Esophagus squamous epithelium (tissue), 5 donors: ENCODE measurements at places on chromosomes 4 and X. TPM values are rescaled to one million over a fixed set of nuclear protein-coding genes. Genes with fewer than 3 reads are reported as not detected.

GRCh38 chrX:88425739-88426138 lies 321.3 kb upstream of the CPXCR1 start:
- H3K4me3 ChIP-seq = no peak overlapping the region
- H3K27ac ChIP-seq = no peak overlapping the region
- DNase-seq = no peak
- no peaks in the 10 kb centered on the region for H3K27me3 ChIP-seq
- no peaks in the 10 kb centered on the region for H3K4me1 ChIP-seq
- no peaks in the 10 kb centered on the region for H3K36me3 ChIP-seq

- H3K27me3 ChIP-seq = no peaks in the 10 kb centered on the region
- H3K36me3 ChIP-seq = no peaks in the 10 kb centered on the region
- DNase-seq = no peak
- no peak overlapping the region for H3K4me3 ChIP-seq
These were observed 5.5 kb upstream of the ING2 start for GRCh38 chr4:183499389-183499788.

GRCh38 chrX:15870310-15870709 lies 15.7 kb upstream of the AP1S2 start:
- H3K4me3 ChIP-seq = no peak overlapping the region
- DNase-seq = no peak
- no peaks in the 10 kb centered on the region for H3K4me1 ChIP-seq
- no peaks in the 10 kb centered on the region for H3K27me3 ChIP-seq
- no peaks in the 10 kb centered on the region for H3K36me3 ChIP-seq
- no peak overlapping the region for H3K27ac ChIP-seq

GRCh38 chr4:140092094-140092851 lies 61.7 kb downstream of the MAML3 start:
- no peak for DNase-seq
- peak overlapping the region; percentile 63 for H3K4me3 ChIP-seq
- no peaks in the 10 kb centered on the region for H3K27me3 ChIP-seq
- H3K4me1 ChIP-seq = peaks cover 26% of the 10 kb centered on the region
- peak overlapping the region; percentile 50 for H3K27ac ChIP-seq
- no peaks in the 10 kb centered on the region for H3K36me3 ChIP-seq

DNA sequence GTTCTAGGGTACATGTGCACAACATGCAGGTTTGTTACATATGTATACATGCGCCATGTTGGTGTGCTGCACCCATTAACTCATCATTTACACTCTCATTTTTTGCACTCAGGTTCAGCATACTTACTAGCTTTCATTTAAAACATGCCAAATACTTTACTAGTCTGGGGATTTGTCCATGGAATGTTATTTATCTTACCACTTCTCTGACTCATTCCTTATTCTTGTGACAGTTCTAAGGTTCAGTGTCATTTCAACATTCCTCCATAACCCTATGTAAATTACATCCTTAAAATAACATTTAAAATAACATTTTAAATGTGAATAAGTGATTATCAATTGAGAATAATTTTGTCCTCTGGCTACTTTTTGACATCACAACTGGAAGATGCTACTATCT lies 19.5 kb upstream of the SYTL5 start:
- no peak overlapping the region for H3K27ac ChIP-seq
- no peaks in the 10 kb centered on the region for H3K36me3 ChIP-seq

- H3K36me3 ChIP-seq = no peaks in the 10 kb centered on the region
- no peaks in the 10 kb centered on the region for H3K4me1 ChIP-seq
- H3K27ac ChIP-seq = no peak overlapping the region
These were observed 221.3 kb downstream of the GPAT3 start for GRCh38 chr4:83757121-83757621.

GRCh38 chr4:94011190-94011589 lies 182.6 kb downstream of the ATOH1 start:
- no peak overlapping the region for H3K4me3 ChIP-seq
- DNase-seq = no peak
- H3K36me3 ChIP-seq = no peaks in the 10 kb centered on the region
- H3K27ac ChIP-seq = no peak overlapping the region
- no peaks in the 10 kb centered on the region for H3K27me3 ChIP-seq

VBP1 gene
- 18.8 TPM for total RNA-seq

TMEM271 gene
- total RNA-seq = 0.19 TPM

FAM9B gene
- total RNA-seq = not detected

SHROOM4 gene
- total RNA-seq = 8.8 TPM
